ENCODE measurements at places on chromosomes 7 and 10. TPM values are rescaled to one million over a fixed set of nuclear protein-coding genes. Genes with fewer than 3 reads are reported as not detected.

DNA sequence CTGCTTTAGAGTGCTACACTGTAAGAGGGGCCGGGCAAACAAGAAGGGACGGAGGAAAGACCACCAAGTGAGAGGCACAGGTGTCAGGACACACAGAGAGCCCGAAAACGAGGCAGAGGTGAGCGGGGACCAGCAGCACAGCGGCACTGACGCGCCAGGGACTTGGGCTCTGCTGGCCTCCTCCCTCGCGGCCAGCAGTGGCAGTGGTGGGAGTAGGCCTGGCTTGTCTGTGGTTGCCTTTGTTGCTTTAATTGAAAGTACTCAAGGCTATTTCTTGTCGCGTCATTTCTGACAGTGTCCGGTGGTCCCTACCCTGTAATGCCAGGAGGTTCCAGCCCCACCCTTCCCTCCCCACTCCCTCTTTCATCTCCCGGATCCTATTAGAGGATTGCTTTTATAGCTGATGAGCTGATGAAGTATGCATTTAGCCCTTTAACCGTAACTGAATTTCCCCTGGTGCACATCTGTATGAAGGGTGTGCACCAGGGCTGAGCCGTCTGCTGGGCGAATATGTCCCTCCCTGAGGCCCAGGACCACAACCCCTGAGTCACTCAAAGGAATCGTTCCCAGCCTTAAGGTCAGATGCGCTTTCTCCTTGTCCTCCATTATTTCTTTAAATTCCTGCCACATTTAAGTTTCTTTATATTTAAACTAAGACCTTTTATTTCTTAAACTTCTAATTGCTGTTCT lies 39.5 kb upstream of the FAM20C start:
- H3K36me3 ChIP-seq, result no peaks in the 10 kb centered on the region
- H3K27me3 ChIP-seq, result no peaks in the 10 kb centered on the region
- no peak for DNase-seq
- no peak overlapping the region for H3K27ac ChIP-seq
- H3K4me1 ChIP-seq, result peaks cover 9% of the 10 kb centered on the region

DNA sequence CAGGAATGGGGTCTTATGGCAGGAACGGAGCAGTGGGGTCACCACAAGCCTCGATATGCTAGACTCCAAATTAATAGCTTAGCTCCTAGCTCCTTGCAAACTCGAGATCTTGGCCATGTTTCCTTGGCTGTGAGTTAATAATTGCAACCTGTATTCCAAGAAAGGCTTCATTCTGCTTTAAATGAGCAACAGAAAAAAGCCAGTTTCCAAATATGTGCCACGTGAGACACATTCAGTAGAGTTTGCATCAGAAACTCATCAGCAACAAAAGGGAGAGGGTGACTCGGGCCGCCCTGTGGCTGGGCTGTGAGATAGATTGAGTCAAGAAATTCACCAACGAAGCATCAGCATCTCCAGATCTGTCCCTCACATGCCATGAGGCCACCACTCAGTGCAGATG lies 112.0 kb downstream of the NPTX2 start:
- no peak for DNase-seq
- no peaks in the 10 kb centered on the region for H3K36me3 ChIP-seq
- H3K27ac ChIP-seq, result no peak overlapping the region
- no peaks in the 10 kb centered on the region for H3K4me1 ChIP-seq
- peaks cover 2% of the 10 kb centered on the region for H3K27me3 ChIP-seq

- no peaks in the 10 kb centered on the region for H3K4me1 ChIP-seq
- H3K27ac ChIP-seq, result no peak overlapping the region
- no peak overlapping the region for H3K4me3 ChIP-seq
- H3K27me3 ChIP-seq, result no peaks in the 10 kb centered on the region
These were observed 33.2 kb downstream of the BLVRA start for GRCh38 chr7:43791665-43792064.

DNA sequence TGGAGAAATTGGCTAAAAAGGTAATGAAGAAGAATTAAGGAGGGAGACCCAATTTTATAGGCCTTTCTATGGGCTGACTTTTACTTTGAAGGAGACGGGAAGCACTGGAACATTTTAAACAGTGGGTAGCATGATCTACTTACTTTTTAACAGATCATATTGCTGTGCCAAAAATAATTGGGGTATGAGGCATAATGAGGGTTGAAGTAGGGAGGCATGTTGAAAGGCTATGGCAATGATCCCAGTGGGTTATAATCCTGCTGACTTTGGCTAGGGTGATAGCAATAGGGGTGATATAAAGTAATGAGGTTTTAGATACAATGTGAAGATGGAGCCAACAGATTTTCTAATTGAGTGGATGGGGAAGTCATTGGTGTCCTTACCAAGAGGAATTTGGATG lies 73.2 kb downstream of the GPR37 start:
- no peak overlapping the region for H3K4me3 ChIP-seq
- DNase-seq, result no peak
- no peaks in the 10 kb centered on the region for H3K36me3 ChIP-seq
- H3K27ac ChIP-seq, result no peak overlapping the region
- H3K27me3 ChIP-seq, result no peaks in the 10 kb centered on the region

GRCh38 chr10:26087666-26088065 lies 128.9 kb upstream of the GAD2 start:
- no peaks in the 10 kb centered on the region for H3K27me3 ChIP-seq
- no peaks in the 10 kb centered on the region for H3K4me1 ChIP-seq
- H3K27ac ChIP-seq, result no peak overlapping the region
- no peak for DNase-seq
- H3K4me3 ChIP-seq, result no peak overlapping the region

- no peaks in the 10 kb centered on the region for H3K4me1 ChIP-seq
- DNase-seq, result no peak
- no peaks in the 10 kb centered on the region for H3K36me3 ChIP-seq
- H3K27me3 ChIP-seq, result no peaks in the 10 kb centered on the region
These were observed 226.5 kb upstream of the PITRM1 start for GRCh38 chr10:3398825-3399646.

DNA sequence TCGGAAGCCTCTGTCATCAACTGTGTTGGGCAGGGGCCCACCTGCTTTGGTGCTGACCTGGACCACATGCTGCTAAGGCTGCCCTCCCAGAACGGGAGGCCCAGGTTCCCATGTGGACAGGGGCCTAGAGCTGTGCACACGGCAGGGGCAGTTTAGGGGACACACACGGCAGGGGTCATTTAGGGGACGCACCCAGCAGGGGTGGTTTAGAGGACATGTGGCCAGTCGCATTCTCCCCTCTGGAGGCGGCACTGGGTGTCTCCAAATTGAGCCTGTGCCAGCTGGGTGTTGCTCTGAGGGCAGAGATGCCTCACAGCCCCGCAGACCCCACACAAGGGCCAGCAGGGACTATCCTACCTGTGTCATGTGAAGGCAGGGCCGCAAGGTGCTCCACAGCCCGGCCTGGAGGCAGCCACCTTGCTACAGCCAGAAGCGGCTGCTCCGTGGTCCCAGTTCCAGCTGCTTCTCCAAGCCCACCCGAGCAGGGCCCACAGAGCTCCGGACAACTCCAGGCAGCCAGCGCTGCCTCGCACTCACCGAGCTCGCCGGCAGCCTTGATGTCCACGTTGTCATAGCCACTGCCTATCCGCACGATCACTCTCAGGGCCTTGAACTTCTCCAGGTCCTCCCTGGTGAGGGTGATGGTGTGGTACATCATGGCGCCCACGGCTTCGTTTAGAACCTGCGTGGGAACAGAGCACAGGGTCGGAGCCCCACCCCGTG lies 60.7 kb downstream of the ZRANB1 start:
- H3K27ac ChIP-seq, result no peak overlapping the region
- H3K36me3 ChIP-seq, result no peaks in the 10 kb centered on the region
- H3K4me1 ChIP-seq, result peaks cover 7% of the 10 kb centered on the region
- H3K27me3 ChIP-seq, result no peaks in the 10 kb centered on the region
- no peak for DNase-seq

DNA sequence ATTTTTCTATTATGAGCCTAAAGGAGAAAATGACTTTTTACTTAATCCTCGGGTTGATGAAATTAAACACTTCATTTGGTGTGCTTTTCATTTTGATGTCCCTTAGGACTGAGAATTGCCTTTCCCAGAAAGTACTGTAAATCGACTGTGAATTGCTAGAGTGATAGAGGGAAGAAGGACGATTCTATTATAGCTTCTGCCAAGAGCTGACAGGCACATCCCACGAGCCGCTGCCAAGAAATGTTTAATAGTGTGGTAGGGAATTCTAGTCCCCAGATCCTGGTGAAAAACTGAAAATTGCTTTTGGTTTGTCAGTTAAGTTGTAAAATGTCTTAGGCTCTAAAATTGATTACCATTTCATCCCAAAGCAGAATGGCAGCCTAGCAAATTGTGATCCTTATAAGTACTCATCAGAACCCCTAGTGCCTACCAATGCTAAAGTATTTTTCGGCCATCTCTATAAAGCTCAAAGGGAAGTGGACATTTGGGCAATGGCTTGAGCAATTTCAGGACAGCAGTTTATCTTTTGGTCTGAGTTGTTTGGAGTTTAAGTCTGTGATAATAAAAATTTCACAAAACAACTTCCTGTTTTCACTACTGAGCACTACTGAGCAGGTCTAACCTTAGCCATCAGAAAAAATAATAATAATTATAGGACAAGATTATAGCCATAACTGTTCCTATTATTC lies 44.6 kb upstream of the HYCC1 start:
- H3K36me3 ChIP-seq, result no peaks in the 10 kb centered on the region
- H3K4me1 ChIP-seq, result no peaks in the 10 kb centered on the region
- no peaks in the 10 kb centered on the region for H3K27me3 ChIP-seq
- H3K27ac ChIP-seq, result no peak overlapping the region
- no peak overlapping the region for H3K4me3 ChIP-seq

- H3K4me1 ChIP-seq, result no peaks in the 10 kb centered on the region
- peaks cover 23% of the 10 kb centered on the region for H3K36me3 ChIP-seq
- H3K27me3 ChIP-seq, result no peaks in the 10 kb centered on the region
These were observed 11.9 kb downstream of the PSTK start for GRCh38 chr10:122992031-122992585.

GRCh38 chr7:91411060-91411459 lies 146.8 kb downstream of the FZD1 start:
- H3K36me3 ChIP-seq, result no peaks in the 10 kb centered on the region
- H3K4me3 ChIP-seq, result no peak overlapping the region
- H3K4me1 ChIP-seq, result no peaks in the 10 kb centered on the region

DNA sequence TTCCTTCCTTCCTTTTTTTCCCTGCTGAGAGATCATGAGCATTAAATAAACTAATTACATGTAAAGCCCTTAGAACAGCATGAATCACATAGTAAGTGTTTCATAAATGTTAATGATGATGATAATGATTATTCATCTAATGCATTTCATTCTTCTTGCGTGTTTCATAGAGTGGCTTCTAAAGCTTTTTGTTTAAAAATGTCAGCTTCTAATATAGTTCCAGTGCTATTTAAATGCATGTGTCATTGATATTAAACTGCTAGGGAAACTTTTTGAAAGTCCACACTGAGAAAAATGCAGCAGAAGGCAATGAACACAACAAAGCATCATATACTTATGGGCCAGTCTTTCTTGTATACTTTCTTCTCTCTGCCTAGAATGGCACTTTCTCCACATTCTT lies 894.8 kb downstream of the REEP3 start:
- H3K27me3 ChIP-seq, result no peaks in the 10 kb centered on the region
- no peak overlapping the region for H3K27ac ChIP-seq

DNA sequence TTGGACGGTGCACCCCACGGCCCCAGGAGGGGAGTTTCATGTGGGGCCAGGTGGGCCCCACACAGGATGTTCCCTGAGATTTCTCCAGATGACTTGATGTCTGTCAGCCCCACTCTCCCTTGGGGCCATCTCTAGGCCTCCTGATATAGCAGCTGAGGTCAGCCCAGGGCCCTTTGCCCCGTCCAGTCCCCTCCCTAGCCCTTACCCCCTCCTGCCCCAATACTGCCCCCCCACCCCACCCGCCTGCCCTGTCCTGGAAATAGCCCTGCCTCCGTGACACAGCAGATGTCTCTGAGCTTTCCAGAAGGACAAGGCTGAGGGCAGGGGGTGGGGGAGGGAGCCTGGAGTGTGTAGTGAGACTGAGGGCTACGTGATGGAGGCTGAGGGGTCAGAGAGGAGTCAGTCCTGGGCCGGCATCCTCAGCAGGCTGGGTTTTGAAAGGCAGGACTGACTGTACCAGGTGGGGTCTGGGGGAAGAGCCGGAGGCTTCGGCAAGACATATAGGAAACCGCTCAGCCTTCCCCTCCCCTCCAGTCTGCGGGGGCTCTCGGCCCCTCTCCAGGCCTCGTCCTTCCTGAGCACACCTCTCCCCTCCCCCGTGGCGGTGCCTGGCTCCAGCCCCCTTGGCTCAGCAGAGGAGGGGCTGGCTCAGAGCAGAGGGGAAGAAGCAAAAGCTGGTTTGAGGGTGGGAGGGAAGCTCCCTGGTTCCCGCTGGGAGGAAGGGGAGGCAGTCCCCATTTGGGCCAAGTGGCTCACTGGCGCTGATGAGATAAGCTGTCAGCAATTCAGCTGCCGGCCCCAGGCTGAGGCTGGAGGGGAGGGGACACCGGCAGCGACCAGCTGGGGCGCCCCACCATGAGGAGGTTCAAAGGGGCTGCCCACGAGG lies 2.0 kb downstream of the FLNC start:
- no peak overlapping the region for H3K4me3 ChIP-seq
- H3K27ac ChIP-seq, result no peak overlapping the region
- H3K4me1 ChIP-seq, result peaks cover 2% of the 10 kb centered on the region
- H3K27me3 ChIP-seq, result peaks cover 40% of the 10 kb centered on the region
- no peaks in the 10 kb centered on the region for H3K36me3 ChIP-seq
- no peak for DNase-seq

DNA sequence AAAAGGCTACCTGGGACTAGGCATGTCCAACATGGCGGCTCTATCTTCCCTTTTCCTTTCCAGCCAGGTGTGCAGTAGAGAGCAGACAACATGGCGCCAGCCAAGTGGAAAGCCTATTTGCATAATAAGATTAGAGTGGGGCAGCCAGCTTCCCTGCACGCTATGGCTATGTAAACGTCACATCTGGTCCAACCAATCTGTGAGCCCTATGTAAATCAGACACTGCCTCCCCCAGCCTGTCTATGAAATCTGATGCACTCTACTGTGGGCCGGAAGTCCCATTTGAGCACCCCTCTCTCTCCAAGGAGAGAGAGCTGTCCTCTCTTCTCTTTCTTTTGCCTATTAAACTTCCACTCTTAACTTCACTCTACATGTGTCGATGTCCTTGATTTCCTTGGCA lies 984.9 kb upstream of the AUTS2 start:
- no peak for DNase-seq
- H3K4me3 ChIP-seq, result no peak overlapping the region

DNA sequence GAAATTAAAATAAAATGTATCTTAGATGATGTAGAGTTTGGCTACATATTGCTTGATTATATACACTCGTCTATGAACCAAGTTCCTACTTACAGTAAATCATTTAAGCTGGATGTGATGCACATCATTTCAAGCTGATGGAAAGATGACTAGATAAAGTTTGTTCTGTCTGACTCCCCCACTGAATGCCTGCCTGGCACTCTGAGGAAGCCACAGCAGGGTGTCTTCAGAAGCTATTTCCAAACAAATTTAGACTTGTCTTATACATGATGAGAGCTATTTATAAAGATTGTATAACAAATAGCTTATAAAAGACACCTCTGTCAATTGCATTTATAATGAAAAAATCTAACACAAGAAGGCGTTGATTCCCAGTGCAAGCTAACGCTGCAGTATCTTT lies 741.4 kb downstream of the MAGI2 start:
- DNase-seq, result no peak
- no peaks in the 10 kb centered on the region for H3K36me3 ChIP-seq
- no peak overlapping the region for H3K27ac ChIP-seq
- H3K4me3 ChIP-seq, result no peak overlapping the region

The SPDYE5 gene
- 0.05 TPM for total RNA-seq

The GRID2IP gene
- 0.28 TPM for total RNA-seq

The TFAM gene
- total RNA-seq, result 69.9 TPM

The GIMAP5 gene
- total RNA-seq, result 39.3 TPM

The GNGT1 gene
- 0.76 TPM for total RNA-seq

The EBLN1 gene
- total RNA-seq, result not detected

The SLC18A3 gene
- total RNA-seq, result not detected

All from thymus (tissue), 14 donors.